H1 (cell line): ENCODE measurements at places on chromosomes 16 and 17.

DNA sequence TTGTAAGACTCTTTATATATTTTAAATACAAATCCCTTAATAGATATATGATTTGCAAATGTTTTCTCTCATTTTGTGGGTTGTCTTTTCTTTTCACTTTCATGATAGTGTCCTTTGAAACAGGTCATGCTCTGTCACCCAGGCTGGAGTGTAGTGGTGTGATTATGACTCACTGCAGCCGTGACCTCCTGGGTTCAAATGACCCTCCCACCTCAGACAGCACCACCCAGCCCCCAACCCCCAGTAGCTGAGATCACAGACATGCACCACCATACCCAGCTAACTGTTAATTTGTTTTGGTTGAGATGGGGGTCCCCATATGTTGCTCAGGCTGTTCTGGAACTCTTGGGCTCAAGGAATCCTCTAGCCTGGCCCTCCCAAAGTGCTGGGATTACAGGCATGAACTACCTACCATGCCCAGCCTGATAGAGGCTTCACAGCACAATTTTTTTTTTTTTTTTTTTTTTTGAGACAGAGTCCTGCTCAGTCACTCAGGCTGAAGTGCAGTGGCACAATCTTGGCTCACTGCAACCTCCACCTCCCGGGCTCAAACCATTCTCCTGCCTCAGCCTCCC lies 18.5 kb upstream of the TMIGD1 start:
- no peaks in the 10 kb centered on the region for H3K4me1 ChIP-seq
- H3K4me3 ChIP-seq: no peak overlapping the region
- no peaks in the 10 kb centered on the region for H3K27me3 ChIP-seq

DNA sequence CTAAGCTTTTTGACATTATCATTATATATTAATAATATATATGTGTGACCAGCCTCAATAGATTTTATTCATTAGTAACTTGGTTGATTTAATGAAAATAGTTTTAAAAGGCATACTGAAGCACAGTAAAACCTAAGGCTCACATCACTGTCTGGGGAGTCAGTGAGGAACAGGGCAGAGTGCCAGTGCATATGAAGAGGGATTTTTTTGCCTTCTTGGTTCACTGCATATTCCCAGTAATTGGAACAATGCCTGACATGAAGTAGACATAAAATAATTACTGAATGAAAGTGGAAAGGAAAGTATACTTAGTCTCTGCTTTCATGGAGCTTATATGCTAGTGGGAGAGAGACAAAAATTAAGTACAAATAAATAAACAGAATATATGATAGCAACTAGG lies 81.1 kb downstream of the FTO start:
- H3K36me3 ChIP-seq: no peaks in the 10 kb centered on the region
- H3K27me3 ChIP-seq: no peaks in the 10 kb centered on the region
- H3K4me3 ChIP-seq: no peak overlapping the region

- DNase-seq: no peak
- H3K4me1 ChIP-seq: no peaks in the 10 kb centered on the region
- H3K4me3 ChIP-seq: no peak overlapping the region
- no peaks in the 10 kb centered on the region for H3K36me3 ChIP-seq
- H3K27me3 ChIP-seq: no peaks in the 10 kb centered on the region
Measured at GRCh38 chr16:27226476-27226875, 23.1 kb downstream of the KDM8 start.

DNA sequence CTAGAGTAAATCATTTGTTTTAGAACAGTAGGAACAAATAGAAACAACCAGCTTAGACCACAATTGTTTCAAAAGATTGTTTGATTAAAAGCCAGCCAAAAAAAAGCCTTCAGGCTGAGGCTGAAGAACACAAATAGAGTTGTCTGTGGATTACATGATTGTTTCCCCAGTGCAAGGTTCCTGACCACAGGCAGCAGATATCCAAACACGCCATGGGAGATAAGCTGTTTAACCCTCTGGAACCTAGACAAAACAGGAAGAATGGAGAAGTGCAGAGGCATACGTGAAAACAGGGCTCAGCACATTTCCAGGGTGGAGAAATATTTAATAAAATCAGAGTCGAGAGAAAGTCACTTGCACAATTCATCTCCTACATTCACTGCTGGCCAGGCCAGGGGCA lies 21.0 kb downstream of the ATPAF2 start:
- H3K4me3 ChIP-seq: no peak overlapping the region
- no peaks in the 10 kb centered on the region for H3K27me3 ChIP-seq
- DNase-seq: no peak
- H3K36me3 ChIP-seq: no peaks in the 10 kb centered on the region
- H3K4me1 ChIP-seq: no peaks in the 10 kb centered on the region

- no peaks in the 10 kb centered on the region for H3K4me1 ChIP-seq
- H3K27ac ChIP-seq: no peak overlapping the region
Measured at GRCh38 chr17:17994271-17995069, 21.8 kb downstream of the DRC3 start.

DNA sequence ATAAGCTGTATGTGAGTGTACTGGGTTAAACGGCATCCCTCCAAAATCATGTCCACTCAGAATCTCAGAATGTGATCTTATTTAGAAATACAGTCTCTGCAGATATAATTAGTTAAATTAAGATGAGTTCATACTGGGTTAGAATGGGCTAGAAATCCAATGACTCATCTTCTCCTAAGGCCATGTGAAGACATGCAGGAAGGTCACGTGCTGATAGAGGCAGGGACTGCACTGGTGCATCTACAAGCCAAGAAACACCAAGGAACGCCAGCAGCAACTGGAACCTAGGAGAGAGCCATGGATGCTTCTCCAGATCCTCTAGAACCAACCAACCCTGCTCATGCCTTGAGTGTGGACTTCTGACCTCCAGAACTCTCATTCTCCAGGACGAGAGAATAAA lies 241.0 kb downstream of the XYLT1 start:
- no peak for DNase-seq
- H3K4me1 ChIP-seq: peaks cover 9% of the 10 kb centered on the region
- H3K27ac ChIP-seq: no peak overlapping the region
- no peaks in the 10 kb centered on the region for H3K36me3 ChIP-seq
- no peak overlapping the region for H3K4me3 ChIP-seq

GRCh38 chr17:69147460-69147859 lies 5.8 kb upstream of the ABCA6 start:
- DNase-seq: no peak
- H3K4me3 ChIP-seq: no peak overlapping the region
- no peak overlapping the region for H3K27ac ChIP-seq
- no peaks in the 10 kb centered on the region for H3K4me1 ChIP-seq
- H3K36me3 ChIP-seq: no peaks in the 10 kb centered on the region

DNA sequence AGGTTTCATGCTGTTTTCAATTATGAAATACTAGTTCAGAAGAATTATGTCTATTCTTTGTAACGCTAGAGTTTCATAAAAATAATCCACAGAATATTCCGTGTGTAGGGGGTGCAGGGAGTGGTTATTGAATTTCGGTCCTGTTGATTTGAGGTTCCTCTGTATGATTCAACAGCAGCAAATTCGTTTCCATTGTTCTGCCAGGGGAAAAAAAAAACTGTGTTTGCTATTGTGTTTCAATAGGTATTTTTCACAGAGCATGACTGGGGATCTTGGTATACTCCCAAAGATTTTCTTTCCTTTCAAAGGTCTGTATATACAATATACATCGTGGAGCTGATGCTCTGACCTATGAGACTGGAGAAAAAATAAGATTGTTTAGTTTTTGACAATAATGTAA lies 15.8 kb downstream of the SHISA9 start:
- H3K27ac ChIP-seq: no peak overlapping the region
- no peak overlapping the region for H3K4me3 ChIP-seq
- H3K36me3 ChIP-seq: no peaks in the 10 kb centered on the region
- no peak for DNase-seq
- H3K27me3 ChIP-seq: no peaks in the 10 kb centered on the region
- peaks cover 8% of the 10 kb centered on the region for H3K4me1 ChIP-seq

- no peak for DNase-seq
- H3K27ac ChIP-seq: no peak overlapping the region
- H3K27me3 ChIP-seq: no peaks in the 10 kb centered on the region
- peaks cover 18% of the 10 kb centered on the region for H3K36me3 ChIP-seq
Measured at GRCh38 chr16:29699324-29700219, 20.6 kb downstream of the QPRT start.

GRCh38 chr17:31544186-31544585 lies 152.7 kb downstream of the RAB11FIP4 start:
- no peak overlapping the region for H3K27ac ChIP-seq
- H3K4me3 ChIP-seq: no peak overlapping the region
- no peaks in the 10 kb centered on the region for H3K4me1 ChIP-seq
- H3K36me3 ChIP-seq: no peaks in the 10 kb centered on the region
- no peak for DNase-seq

GRCh38 chr16:87598431-87598830 lies 3.9 kb upstream of the JPH3 start:
- no peak overlapping the region for H3K27ac ChIP-seq
- DNase-seq: no peak
- no peak overlapping the region for H3K4me3 ChIP-seq
- no peaks in the 10 kb centered on the region for H3K4me1 ChIP-seq

DNA sequence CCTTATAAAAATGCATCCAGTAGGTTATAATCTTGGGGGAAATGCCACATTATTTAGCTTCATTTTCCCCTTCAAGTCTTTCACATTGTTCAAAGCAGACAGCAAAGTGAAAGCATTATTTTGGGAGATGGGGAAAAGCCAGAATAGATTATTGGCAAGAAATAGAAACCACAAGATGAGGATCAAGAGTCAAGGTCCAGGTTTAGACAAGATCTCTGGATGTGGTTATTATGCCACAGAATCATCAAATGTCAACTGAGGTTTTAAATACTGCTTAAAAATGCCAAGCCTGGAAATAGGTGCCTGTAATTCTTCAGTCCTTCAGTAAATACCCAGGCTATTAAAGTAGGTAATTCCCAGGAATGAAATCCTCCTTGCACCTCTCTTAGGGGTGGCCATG lies 65.1 kb upstream of the ALOX12 start:
- no peak for DNase-seq
- H3K27ac ChIP-seq: no peak overlapping the region
- H3K27me3 ChIP-seq: no peaks in the 10 kb centered on the region

GRCh38 chr17:73874008-73874720 lies 229.9 kb upstream of the SDK2 start:
- no peak for DNase-seq
- H3K4me3 ChIP-seq: no peak overlapping the region
- no peaks in the 10 kb centered on the region for H3K36me3 ChIP-seq
- H3K27me3 ChIP-seq: no peaks in the 10 kb centered on the region; the same call in 1 of the 2 replicates

DNA sequence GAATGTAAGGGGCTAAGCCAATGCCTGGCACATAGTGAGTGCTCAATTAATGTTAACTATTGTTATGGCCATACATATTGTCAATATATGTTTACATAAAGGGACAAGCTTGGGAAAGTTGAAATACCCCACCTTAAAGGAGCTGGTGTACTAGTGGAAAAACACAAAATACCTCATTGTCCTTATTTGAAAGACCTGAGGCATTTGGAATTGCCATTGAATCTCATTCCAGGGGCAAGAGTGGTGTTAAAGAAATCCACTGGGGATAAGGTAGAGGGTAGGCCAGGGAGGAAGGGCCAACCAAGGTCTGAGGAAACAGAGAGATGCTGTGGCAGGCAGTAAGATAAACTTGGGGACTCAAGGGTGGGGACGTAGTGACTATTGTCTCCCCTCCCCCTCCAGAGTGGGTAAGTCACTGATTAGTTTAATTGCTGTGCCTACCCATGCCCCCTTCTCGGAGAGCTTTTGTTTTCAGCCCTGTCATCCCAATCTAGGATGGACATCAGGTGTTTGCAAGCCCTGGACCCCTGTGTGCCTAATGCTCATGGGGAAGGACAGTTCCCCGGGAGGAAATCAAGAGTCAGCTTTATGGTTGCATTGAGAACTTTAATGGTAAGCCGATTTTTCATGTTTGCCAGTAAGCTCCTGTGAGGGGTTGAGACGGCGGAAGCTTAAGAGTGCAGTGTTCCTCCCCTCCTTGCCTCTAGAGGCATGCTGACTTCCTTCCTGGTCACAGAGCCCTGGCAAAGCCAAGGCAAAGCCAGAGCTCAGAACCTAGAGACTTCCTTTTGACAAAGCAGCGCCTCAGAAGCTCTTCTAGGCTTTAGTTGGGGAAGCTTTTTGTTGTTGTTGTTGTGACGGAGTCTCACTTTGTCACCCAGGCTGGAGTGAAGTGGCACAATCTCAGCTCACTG lies 2.5 kb upstream of the HEATR9 start:
- H3K27ac ChIP-seq: no peak overlapping the region
- DNase-seq: peak; percentile 10
- H3K27me3 ChIP-seq: no peaks in the 10 kb centered on the region
- no peak overlapping the region for H3K4me3 ChIP-seq
- H3K4me1 ChIP-seq: no peaks in the 10 kb centered on the region; the same call in 1 of the 2 replicates
